ENCODE measurements at places on chromosomes 13 and 19.

- no peak for DNase-seq
Measured at GRCh38 chr13:109783815-109784589, 2.4 kb downstream of the IRS2 start.

- DNase-seq, result no peak
Measured at GRCh38 chr13:51249255-51249654, 27.1 kb downstream of the FAM124A start.

DNA sequence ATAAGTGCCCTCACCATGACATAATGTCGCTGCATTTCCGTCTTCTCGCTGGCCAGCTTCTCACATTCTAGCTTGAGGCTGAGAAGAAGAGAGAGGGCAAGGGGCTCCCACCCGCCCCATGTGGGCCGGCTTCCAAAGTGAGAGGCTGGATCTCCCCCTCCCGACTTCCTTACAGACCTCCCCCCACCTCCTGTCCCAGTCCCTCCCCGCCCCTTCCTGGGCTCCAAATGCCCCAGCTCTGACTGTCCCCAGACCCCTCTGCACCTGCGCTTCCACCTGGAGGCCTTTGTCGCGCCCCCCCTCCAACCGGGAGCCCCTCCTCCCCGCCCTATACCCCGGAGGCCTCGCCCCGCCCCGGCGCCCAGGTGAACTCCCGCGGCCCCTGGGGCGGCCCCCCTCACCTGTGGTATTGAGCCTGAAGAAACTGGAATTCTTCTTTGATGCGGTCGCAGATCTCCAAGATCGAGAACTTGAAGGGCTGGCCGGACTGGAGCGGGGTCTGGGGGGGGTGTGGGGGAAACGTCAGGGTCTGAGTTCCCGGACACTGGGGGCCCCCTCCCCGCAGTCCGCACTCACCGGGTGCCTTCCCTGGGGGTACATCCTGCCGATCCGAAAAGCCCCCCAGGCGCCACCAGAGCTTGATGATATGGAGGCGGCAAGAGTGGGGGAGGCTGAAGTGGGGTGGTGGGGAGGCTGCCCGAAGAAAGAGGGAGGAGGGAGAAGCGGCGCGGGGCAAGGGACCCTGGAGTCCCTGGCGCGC, 595 bp downstream of the TLE2 start:
- no peak for DNase-seq

DNA sequence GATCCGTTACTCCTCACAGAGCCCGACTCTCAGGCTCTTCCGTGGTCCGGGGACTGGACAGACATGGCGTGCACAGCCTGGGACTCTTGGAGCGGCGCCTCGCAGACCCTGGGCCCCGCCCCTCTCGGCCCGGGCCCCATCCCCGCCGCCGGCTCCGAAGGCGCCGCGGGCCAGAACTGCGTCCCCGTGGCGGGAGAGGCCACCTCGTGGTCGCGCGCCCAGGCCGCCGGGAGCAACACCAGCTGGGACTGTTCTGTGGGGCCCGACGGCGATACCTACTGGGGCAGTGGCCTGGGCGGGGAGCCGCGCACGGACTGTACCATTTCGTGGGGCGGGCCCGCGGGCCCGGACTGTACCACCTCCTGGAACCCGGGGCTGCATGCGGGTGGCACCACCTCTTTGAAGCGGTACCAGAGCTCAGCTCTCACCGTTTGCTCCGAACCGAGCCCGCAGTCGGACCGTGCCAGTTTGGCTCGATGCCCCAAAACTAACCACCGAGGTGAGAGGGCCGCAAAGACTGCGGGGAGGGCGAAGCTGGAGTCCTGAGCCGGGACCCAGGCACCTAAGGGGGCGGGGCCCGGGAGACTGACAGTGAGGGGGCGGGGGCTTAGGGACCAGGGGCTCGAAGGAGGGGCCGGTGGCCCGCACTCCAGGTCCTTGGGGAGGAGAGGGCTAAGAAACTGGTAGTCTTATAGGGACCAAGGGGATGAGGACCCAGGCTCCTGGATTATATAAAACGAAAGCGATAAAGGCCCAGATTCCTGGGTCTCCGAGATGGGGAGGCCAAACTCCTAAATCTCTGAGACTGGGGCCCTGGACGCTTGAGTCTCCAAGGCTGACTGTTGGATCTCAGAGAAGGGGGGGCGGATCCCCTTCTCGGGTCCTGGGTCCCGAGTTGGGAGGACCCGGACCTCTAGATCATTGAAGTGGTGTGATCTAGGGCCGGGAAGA, 2.0 kb downstream of the ETV2 start:
- DNase-seq, result peak; percentile 66

- DNase-seq, result no peak
Measured at GRCh38 chr19:5472286-5472685, 17.1 kb downstream of the ZNRF4 start.

DNA sequence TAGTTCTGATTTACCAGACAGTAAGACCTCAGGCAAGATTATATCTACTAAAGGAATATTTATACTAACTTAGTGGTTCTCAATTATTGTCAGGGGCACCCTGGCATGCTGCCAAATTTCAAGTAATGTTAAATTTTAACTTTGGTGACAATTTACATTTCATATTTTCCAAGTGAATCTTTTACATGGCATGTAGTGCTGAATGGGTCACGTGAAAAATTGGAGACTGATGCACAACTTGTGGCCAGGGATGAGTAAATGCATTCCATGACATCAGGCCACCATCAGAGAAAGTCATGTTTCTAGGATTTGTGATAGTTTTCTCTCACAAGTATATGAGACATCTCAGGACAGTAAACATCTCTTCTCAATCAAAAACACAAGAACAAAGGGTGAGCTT, 202.6 kb upstream of the SOX21 start:
- no peak for DNase-seq

- peak; percentile 67 for DNase-seq
Measured at GRCh38 chr19:1069009-1069779, 2.2 kb downstream of the ARHGAP45 start.
